ENCODE measurements at places on chromosomes 13 and 19.

DNA sequence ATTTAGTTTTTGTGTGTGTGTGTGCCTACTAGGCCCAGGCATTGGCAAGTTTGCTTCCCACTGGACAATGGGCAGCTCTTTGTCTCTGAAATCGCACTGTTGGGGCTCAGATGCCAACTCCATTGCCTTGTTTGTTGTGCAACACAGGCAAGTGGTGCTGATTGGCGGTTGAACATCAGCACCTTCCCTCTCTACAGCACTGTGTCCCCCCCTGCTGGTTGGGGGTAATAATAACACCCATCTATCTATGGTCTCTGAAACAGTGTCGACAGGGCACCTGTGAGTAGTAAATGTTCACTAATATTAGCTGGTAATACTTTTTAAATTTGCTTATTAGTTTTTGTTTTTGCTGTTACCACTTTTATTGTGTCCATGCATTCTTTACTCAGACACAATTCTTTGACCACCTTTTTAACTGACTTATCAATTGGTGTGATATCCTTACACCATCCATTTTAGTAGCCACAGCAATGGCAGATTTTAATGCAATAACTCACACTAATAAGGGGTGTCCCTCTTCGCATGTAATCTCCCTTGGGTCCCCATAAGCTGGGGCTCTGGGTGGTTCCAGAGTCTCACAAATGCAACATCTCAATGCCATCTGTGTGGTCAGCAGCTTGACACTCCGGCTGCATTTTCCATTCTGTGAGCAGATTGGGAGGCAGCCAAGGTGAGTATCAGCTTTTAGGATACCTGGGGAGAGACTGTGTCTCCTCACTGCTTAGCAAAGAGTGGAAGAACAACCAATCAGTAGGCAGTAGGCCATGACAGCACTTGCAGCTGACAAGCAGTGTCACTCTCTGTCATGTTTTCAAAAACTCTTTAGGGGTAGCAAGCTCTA, 47.7 kb upstream of the UQCRFS1 start:
- no peak for DNase-seq

DNA sequence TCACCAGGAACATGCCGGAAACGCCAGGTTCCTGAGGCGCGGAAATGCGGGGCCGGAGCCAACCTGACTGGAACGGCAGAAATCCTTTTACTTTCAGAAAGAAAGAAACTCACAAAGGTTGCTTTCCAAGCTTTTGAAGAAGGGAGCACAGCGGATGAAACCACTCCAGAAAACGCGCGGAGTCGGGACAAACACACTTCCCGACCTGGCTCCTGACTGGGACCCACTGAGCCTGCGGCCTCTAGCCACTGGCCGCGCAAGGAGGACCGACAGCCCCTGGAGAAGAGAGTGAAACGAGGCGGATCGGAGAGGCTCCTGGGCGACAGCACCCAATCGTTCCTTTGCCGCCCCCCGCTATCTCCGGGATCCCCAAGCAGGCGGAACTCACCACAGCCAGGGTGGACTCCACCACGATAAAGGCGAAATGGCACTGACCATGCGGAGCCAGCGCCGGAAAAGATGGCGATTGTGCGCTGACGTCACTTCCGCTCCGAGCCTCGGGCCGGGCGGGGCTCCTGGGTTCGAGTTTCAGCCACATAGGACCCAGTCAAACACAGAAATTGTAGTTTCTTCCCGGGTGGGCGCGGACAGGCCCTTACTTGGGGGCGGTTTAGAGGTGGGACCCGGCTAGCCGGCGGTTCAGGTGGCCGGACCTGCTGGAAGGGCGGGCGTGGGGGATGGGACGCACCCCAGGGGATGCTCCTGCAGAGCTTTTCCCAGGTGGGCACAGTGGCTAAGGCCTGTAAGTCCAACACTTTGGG, at the start of gene ZNF121:
Gene ZNF121 (minus strand): TSS at position 432 of the 761 bp plus-strand sequence. CDS start 16,407 bp downstream, outside the sequence.
- DNase-seq = no peak

GRCh38 chr19:17654993-17655392, 33.2 kb downstream of the UNC13A start:
- DNase-seq = no peak

DNA sequence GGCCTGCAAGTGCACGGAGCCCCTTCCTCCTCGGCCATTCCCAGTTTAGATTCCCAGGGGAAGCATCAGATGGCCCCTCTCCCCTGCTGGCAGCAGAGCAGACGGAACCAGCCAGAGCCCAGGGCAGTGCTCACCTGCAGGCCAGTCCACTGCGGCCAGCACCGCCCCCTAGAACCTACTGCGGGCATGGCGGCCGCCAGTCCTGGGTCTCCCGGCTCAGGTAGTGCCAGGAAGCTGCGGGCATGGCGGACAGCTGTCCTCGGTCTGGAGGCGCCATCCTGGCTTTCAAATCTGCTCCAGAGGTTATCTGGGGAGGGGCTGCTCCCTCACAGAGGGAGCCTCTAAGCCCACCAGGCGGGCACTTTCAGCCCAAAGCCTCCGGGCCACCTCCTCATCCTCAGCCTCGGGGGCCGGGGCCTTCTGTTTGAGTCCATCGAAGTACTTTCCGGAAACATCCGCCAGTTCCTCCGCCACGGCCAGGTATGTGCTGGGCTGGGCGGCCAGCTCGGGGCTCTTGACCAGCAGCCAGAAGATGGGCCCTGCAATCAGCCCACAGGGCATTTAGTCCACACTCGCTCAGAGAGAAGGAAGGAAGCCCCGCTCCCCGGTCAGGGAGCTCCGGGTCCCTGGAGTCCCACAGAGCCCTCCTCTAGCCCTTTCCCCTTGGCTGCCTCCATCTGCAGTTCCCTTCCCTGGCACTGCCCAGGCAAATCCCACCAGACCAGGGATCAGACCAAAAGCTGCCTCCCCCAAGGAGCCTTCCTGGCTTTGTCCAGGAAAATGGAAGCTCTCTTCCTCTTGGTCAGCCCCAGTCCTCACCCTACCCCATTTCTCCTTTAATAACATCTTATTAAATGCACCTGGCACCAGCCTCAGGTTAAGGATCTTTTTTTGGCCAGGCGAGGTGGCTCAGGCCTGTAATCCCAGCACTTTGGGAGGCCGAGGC, 7.0 kb upstream of the GP6 start:
- DNase-seq = no peak

GRCh38 chr19:8196271-8196927, 12.8 kb upstream of the CERS4 start:
- no peak for DNase-seq

GRCh38 chr13:24997367-24997967, 98.5 kb upstream of the PABPC3 start:
- DNase-seq = no peak

DNA sequence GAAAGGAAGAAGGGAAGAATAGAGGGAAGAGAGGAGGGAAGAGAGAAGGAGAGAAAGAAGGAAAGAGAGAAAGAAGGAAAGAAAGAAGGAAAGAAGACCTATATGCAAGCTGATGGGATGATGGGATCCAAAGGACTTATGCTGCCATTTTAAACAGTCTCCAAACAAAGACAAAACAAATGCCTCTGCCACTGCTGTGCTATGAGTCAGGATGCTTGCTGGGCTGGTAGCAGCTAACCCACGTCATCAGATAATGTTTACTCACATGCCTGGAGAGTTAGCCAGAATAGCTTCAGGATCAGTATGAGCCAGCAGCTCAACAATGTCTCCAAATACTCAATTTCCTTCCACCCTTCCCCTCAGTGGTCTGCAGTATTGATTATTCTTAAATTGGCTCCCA, 12.0 kb upstream of the ZNF274 start:
- DNase-seq = no peak

GRCh38 chr19:5170329-5170745, 170.3 kb downstream of the PTPRS start:
- DNase-seq = no peak

DNA sequence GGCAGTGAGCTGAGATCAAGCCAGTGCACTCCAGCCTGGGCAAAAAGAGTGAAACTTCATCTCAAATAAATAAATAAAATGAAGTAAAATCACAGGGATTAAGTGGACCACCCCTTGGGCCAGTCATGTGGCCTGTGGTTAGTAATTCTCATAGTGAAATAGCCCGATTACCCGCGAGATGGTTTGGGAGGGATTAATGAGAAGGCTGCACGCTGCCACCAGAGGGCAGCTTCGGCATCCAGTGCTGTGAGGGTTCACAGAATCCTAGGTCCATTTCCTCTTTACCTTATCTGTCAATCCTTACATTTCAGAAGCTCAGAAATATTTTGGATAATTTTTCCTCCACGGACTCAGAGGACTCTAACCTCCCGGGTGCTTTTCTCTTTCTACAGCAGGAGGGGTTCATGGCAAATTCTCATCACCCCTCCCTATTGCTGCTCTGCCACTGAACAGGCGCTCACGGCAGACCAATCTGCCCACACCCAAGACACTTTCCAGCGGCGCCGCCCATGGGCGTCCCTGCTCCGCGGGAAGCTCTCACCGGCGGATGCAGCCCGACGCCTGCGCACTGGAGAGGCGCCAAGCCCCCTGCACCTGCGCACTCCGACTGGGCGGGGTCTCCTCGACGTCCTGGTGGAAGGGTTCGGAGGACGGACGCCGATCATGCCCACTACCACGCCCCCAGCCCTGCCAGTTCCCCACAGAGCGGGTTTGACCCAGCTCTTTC, 11.0 kb downstream of the ZNF835 start:
- no peak for DNase-seq

GRCh38 chr19:9052894-9053293, 34.0 kb upstream of the OR1M1 start:
- DNase-seq = no peak

DNA sequence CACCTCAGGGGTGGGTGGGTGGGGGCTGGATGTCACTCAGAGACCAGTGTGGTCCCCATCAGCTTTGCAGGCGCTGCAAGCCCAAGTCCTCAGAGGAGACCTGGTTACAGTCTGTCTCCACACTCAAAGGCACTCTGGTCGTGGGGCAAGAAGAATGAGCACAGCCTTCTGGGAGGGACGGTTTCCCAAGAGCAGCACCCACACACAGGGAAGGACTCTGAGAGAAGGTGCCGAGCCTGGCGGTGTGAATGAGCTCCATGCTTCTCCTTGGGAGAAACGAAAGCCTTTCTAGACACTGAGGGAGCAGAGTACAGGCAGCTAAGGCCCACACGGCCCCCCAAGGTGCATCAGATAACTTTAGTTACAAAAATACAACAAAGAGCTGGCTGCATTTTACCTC, 473.6 kb downstream of the FOXO1 start:
- DNase-seq = no peak

DNA sequence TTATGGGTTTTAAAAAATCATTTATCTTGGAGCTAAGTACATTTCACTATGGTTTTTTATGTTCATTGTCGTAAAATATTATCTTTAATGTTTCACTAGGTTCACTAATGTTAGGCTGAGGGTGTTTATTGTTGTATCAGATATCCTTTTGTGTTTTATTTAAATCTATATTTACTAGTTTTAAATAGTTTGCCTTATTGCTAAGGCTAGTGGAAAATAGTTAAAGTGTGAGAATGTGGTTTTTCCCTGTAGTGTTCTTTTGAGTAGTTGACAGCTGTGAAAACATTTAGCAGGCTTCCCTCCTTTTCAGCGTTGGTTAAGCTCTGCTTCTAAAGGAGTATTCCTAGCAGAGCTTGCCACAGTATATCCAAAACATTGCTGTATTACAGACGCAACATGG, 139.0 kb downstream of the TM9SF2 start:
- DNase-seq = no peak

DNA sequence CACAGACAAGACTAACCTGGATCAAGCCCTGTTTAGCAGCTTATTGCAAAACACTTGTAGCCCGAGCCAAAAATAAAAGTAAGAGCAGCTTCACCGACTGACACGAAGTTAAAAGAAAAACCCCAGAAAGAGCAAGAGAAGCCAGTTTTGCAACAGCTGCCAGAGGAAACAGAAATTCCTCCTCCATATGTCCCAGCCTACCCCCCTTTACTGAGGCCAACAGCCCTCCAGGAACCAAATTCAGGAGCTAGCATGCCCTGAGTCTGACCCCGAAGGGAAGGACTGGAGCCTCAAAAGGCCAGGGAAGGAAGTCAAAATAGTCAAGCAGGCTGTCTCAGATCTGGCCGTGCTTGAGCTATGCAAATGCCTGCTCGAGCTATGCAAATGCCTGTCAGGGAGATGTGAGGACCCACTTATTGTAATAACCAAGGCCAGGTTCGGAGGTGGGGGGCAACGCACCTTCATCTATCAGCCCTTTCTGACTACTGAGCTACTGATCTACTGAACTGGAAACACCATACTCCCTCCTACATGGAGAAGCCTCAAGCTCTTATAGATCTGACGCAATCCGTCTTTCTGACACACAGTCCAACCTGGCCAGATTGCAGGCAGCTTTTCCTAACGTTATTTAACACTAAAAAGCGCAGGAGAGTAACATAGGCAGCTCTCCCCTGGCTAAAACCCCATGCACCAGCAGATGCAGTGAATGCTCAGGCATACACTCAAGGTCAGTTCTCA, 6.7 kb downstream of the SIGLEC11 start:
- no peak for DNase-seq

DNA sequence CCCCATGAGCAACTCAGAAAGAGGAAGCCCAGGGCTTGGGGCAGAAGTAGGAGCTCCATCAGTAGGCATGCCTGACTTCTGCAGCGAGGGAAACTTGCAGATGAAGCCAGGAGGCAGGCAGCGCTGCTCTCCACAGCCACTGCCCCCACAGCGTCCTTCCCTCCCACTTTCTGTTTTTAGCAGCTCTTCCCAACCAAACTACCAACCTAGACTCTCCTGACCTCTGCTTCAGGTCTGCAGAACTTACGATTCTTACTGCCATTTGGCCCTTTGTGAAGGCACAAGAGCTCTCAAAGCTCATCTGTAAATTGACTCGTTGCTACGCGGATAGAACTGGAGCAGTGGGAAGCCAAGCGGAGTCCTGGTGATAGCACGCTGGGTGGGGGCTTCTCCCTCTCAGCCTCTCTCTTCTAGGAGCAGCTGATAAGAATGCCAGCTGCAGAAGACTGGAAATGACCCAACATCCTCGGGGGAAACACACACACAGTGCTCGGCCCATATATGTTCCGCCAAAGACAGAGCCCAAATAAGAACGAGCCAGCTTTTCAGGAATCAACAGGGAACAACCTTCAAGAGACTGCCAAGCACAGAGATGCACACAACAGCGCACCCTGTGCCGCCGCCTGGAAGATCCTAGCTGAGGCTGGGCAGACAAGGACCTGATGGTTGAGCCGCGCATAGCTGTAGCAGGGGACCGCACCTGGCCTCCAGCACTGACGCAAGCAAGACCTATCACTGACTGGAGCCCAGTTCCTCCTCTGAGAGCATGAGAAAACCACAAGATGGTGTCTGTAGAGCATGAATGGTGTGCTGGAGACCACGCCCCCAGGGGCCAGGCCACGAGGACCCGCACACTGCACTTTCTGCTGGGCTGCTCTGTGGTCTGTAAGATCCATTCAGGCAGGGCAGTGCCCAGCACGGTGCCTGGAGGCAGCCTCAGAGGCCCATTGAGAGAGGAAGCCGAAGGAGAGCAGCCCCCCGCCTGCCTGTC, 15.9 kb upstream of the SLC35E1 start:
- DNase-seq = no peak

GRCh38 chr13:27665333-27665732, 43.6 kb downstream of the POLR1D start:
- no peak for DNase-seq

- no peak for DNase-seq
Observed at GRCh38 chr19:55238030-55238429, 9.5 kb upstream of the TMEM86B start.

DNA sequence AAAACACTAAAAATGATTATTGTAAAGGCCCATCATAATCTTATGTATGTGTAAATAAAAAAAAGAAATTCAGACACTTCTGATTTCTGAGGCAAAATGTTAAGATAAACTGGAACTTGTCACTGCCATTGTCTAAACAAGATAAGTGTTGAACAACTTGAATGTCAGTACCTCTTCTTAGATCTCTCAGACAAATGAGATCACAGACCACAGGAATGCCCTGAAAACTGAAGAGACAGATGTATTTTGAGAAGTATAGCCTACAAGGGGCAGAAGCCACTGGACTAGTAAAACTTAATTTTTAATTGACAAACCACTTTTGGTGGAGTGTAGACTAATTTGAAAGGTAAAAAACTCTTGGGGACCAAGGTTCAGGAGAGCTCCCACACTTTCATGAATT, 375.5 kb upstream of the SLITRK5 start:
- DNase-seq = no peak
